Smooth muscle cell of trachea (primary cell): ENCODE measurements at places on chromosomes 7 and 10. TPM values are rescaled to one million over a fixed set of nuclear protein-coding genes. Genes with fewer than 3 reads are reported as not detected.

Gene TRPV6
- not detected in 2 replicates for total RNA-seq

Gene AGAP5
- 3.6 and 4.1 TPM in 2 replicates for total RNA-seq

Gene MRC1
- total RNA-seq, result under 0.01 TPM in 1 of 2 replicates, not detected in the other

Gene UCMA
- not detected in 2 replicates for total RNA-seq

Gene HMX3
- not detected in 2 replicates for total RNA-seq

Gene VSIR
- total RNA-seq, result 15.1 and 95.4 TPM in 2 replicates

Gene INA
- 0.44 and 0.99 TPM in 2 replicates for total RNA-seq

Gene TLL2
- under 0.01 and 0.17 TPM in 2 replicates for total RNA-seq

Gene VTI1A
- total RNA-seq, result 33.2 and 40.0 TPM in 2 replicates

Gene SPDYE6
- 0.15 and 0.17 TPM in 2 replicates for total RNA-seq

Gene SEC31B
- total RNA-seq, result 2.2 and 4.1 TPM in 2 replicates

Gene PRF1
- total RNA-seq, result not detected in 2 replicates

Gene NUTM2E
- 0.15 TPM in 1 of 2 replicates, not detected in the other for total RNA-seq

Gene GLRX3
- 106 and 131 TPM in 2 replicates for total RNA-seq

Gene C7orf57
- not detected in 2 replicates for total RNA-seq

Gene AGMO
- under 0.01 and 1.0 TPM in 2 replicates for total RNA-seq

Gene CEP55
- total RNA-seq, result 3.8 and 57.2 TPM in 2 replicates
